ENCODE measurements at places on chromosomes 4 and X.

DNA sequence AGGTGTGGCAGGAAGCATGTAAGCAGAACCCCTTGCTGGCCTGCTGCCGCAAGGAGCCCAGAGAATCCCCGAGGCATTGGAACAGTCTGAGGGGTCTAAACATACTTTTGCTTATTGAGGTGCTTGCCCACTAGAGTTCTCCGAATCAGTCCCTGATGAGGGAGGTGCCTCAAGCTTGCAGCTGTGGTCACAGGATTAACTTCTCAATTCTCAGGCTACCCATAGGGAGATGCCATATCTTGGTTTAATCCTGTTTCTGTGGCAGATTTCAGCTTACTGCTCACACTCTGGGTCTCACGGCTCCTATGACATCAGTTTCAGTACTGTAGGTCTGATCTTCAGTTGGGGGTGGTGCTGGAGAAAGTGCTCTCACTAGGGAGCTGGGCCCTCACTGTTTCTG is 39.9 kb downstream of the CCNG2 start:
- DNase-seq: no peak

DNA sequence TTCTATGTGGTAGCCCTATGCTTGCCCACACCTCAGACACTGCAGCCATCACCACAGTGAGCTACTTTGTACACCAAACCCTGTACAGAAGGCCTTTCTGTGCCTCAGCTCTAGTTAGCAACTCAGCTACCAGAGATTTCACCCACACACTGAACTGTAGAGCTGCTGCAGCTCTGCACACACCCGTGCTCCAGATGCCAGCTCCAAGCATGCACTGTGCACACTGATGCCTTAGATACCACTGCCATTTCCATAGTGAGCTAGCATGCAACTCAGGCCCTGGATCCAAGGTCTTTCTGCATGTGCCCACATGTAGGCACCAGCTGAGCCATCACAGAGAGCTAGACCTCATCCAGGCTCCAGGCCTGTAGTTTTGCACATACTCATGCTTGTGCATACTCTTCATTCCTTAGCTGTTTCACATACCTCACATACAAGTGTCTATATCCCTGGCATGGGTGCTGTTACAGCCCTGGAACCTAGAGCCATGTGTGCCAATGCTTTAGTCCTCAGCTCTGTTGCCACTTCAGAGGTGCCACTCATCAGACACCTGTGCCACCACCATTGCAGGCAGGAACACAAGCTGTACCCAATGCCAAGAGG is 423.5 kb upstream of the NDST3 start:
- DNase-seq: no peak

DNA sequence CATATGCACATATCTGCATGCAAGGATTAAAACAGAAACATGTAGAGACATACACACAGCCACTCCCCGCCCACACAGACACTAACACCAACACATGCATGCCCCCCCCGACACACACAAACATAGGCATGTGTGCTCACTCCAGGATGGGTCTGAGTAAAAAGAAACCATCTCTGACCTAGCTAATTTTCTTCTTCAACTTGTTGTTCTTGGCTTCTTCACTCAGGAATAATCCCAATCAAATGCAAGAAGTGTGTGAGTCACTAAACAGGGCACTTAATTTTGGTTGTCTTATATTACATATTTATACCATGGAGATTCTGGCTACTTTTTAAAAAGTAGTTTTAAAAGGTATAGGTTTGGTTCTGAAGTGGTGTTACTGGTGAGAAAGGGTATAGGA is 28.3 kb downstream of the ENOX2 start:
- no peak for DNase-seq

GRCh38 chr4:42617030-42617429 is 39.9 kb downstream of the ATP8A1 start:
- no peak for DNase-seq

DNA sequence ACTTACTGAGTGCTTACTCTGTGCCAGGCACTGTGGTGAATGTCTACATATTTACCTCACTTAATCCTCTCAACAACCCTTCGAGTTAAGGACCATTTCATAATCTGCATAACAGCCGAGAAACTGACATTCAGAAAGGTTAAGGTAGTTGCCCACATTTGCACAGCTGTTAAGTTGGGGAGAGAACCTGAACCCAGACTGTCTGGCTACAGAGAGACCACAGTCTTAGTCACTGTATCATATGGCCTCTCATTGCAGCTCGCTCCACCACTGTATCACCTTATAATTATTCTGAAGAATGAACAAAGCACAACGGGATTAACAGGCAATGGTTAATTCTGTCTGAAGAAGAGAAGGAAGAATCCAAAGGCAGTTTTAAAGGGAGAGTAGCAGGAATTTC is 98.5 kb downstream of the ADGRA3 start:
- DNase-seq: no peak

DNA sequence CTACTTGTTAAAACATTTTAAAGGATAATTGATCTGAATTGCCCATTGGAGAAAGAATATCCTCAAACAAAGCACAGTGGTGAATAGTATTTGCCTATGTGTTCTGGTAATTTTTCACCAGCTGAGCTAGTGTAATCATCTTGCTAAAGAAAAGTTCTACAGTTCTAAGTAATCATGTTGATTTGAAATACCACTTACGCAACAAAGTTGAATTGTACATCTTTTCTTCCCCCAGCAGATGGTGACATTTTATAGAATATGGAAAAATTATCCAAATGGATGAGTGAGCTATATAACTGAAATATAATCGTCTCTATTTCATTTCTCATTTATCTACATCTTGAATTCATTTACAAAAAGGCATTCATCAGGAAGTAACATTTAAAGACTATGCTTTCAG is 9.7 kb upstream of the ZNF674 start:
- no peak for DNase-seq

DNA sequence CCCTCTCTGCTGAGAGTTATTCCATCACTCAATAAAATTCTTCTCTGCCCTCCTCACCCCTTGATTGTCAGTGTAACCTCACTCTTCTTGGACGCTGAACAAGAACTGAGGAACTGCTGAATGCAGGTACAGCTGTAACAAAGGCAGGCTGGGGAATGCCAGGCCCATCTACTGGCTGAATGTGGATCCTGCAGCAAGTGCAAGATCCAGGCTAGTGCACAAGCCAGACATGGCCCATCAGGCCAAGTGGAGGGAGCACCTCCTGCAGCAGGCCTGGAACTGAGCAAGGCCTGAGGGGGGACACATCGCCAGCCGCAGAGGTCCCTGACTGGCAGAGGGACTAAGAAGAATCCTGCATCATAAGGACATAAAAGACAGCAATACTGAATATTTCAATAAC is 411.8 kb upstream of the PCDH10 start:
- no peak for DNase-seq

DNA sequence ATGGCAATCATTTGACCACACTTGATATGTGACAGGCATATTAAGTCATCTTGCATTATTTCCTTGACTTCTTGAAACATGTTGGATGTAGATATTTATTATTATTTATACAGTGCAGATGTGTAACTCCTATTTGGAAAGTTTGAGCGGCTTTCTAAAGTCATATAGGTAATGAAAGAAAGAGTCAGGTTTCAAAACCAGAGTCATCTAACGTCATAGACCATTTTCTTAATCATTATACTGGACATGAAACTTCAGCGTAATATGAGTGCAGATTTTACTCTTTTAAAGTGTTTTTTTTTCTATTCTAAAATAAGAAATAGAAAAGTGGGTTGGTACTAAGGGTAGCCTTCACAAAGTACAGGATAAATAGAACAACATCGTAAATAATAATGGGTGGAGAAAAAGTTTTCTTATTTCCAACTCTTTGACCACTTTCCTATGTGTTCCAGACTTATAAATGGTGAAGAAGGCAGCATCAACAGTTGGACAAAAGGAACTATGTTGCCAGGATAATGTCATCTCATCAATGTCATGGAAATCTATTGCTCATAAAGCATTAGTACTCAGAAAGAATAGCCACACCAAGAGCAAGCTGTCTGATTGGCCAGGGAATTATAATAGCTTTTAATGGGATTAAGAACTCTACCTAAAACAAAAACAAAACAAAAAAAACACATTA is 108.0 kb upstream of the PCDH18 start:
- no peak for DNase-seq

DNA sequence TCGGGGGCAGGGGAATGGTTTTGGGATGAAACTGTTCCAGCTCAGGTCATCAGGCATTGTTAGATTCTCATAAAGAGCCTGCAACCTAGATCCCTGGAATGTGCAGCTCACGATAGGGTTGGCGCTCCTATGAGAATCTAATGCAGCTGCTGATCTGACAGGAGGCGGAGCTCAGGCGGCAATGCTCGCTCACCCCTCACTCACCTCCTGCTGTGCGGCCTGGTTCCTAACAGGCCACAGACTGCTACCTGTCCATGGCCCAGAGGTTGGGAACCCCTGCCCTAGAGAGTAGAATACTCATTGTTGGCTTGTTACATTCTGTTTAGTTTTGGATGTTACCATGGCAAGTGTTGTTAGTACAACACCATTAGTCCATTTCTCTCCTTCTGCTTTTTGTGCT is 40.8 kb upstream of the STX18 start:
- no peak for DNase-seq

DNA sequence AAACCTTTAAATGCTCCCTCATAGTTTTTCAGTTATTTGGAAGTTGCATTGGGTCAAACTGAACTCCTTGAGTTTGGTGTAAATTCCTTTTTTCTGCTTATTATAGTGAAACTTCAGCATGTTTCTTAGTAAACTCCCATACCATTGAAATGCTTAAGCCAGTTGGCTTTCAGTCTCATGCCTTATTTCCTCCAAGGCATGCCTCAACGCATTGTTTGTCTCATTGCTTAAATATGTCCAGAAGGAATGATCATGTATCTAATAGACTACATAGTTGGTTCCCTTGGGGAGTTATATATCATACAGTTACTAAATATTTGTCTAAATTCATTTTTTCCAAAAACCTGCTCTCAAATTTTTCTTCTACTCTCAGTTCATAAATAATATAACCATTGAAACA is 114.0 kb downstream of the STOX2 start:
- DNase-seq: no peak

- no peak for DNase-seq
Measured at GRCh38 chrX:84363663-84364062, 138.6 kb downstream of the HDX start.

- DNase-seq: no peak
Measured at GRCh38 chr4:59994118-59994517, 1206.0 kb upstream of the ADGRL3 start.

DNA sequence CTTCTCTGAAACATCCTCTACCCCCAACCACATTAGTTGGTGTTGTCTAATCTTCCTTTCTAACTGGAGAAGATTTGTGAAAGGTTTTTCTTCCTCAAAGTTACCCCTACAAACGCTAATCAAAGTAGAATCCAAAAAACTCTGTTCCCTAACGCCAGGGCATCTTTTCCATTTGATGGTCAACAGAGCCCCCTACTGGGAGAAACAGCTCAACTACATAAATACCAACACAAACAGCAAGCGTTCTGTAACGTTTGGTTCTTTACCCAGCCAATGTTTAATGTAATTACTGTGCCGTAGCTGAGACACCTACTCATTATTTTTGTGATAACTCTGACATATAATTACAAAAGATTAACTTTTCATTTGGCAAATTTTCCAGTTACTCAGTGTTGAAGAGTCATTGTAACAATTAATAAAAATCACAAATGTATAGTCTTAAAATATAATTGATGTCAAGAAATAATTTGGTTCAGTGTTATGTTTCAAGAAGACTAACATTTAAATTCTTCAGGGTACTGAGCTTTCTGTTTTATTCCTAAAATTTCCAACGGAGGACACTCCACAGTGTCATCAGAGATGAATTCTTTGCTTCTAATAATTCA is 94.9 kb upstream of the TBC1D9 start:
- DNase-seq: peak; percentile 23

DNA sequence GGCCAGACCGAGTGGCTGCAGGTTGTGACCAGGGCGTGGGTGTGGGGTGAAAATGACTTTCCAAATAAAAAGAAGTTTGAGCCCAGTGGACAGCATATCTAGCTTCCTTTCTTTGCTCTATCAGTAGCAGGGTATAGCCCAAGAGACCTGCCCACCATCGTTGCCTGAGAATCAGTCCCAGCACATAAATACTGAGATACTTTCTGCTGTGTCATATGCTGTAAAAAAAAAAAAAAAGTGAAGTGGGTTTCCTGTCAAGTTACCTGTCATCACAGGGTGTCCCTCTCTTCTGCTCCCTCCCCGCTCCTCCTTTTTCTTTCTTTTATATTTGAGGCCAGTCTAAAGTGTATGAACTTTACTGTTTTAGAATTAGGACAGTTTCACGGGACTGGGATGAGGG is 330.3 kb upstream of the BOD1L1 start:
- DNase-seq: no peak

- DNase-seq: no peak
Measured at GRCh38 chrX:132821974-132822633, 136.3 kb downstream of the HS6ST2 start.

GRCh38 chrX:154603438-154604430 is 15.3 kb downstream of the CTAG1B start:
- DNase-seq: no peak

GRCh38 chr4:125317525-125317877 is 2.7 kb downstream of the FAT4 start:
- DNase-seq: no peak

GRCh38 chr4:114659386-114660008 is 60.9 kb downstream of the UGT8 start:
- DNase-seq: no peak

- no peak for DNase-seq
Measured at GRCh38 chr4:26741491-26741871, 119.2 kb upstream of the STIM2 start.

- no peak for DNase-seq
Measured at GRCh38 chr4:35175894-35176293, 1068.4 kb downstream of the ARAP2 start.

DNA sequence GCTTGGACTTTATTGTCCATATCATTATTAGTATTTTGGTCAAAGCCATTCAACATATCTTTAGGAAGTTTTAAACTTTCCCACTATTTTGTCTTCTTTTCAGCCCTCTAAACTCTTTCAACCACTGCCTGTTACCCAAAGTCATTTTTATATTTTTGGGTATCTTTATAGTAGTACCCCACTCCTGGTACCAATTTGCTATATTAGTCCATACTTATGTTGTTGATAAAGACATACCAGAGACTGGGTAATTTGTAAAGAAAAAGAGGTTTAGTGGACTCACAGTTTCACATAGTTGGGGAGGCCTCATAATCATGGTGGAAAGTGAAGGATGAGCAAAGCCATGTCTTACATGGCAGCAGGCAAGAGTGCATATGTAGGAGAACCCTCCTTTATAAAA is 271.4 kb downstream of the KLHL4 start:
- no peak for DNase-seq

GRCh38 chrX:153854702-153855101 is 24.4 kb upstream of the PDZD4 start:
- DNase-seq: no peak

- no peak for DNase-seq
Measured at GRCh38 chr4:108342325-108342970, 173.7 kb upstream of the LEF1 start.

GRCh38 chr4:112145326-112145789 is at the start of gene FAM241A:
Gene FAM241A (plus strand): TSS chr4:112145454. CDS start chr4:112145581, 127 bp downstream.
- DNase-seq: no peak
